ENCODE measurements at places on chromosomes 13 and 19.
A peak's percentile ranks its signal among the peaks of the same experiment; 100 is the strongest.

- no peak for DNase-seq
Measured at GRCh38 chr13:24649688-24650043, 30.5 kb upstream of the ATP12A start.

DNA sequence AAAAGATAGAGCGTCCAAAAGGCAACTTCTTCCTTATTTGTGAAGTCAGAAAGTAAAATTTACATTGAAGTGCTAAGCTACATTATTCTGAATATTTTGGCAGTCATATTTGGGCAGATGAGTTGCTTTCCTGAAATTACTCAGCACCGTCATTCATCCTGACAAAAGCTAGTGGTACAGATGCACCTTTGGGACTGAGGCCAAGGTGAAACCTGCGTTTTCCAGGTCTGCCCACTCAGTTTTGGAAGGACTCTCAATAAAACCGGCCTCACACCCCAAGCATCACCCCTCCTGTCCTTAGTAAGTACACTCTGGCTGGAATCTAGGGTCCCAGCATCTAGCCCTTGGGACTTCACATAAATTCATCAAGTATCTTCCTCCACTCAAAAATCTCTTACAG is 187.5 kb downstream of the TM9SF2 start:
- DNase-seq: no peak

DNA sequence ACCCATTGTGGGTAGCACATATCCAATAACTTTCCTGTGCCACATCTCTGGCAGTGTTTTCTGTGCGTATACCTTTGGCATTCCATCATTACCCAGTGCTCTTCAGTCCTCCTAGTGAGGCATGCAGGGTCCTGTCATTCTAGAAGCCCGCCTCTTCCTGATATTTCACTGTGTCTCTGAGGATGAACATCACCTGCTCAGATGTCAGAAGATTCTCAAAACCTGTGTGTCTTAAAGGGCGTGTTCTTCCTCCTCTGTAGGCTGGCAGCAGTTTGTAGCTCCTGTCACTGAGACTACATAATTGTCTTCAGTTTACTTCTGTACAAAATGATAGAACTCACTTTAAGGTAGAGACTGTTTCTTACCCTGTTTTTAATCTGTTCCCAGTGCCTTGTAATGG is 56.9 kb upstream of the TEX29 start:
- DNase-seq: no peak

- DNase-seq: no peak
Measured at GRCh38 chr13:111597618-111598017, 277.2 kb downstream of the TEX29 start.

DNA sequence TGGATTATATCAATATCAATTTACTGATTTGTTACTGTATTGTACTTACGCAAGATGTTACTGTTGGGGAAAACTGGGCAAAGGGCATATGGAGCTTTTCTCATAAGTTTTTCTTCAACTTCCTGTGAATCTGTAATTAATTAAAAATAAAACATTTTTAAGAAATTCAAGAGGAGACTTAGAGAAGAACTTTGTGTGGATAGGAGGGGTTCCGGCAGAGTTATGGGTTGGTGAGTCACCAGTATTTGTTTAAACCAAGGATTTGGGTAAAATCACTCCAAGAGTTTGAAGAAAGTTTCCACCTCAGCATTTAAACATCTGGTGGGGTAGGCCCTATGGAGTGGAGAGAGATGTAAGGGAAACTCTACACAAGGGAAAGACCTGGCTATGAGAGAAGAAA is 379.6 kb downstream of the TSHZ3 start:
- no peak for DNase-seq

DNA sequence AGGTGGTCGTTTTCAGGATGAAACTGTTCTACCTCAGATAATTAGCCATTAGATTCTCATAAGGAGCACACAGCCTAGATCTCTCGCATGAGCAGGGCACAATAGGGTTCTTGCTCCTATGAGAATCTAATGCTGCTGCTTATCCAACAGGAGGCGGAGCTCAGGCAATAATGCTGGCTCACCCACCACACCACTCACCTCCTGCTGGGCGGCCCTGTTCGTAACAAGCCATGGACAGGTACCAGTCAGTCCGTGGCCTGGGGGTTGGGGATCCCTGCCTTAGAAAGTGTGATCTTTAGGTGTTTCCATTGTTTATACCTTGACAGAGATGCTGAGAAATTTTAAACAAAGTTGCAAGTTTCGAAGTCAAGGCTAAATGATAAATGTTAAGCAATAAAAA is 344.6 kb upstream of the HTR2A start:
- no peak for DNase-seq

DNA sequence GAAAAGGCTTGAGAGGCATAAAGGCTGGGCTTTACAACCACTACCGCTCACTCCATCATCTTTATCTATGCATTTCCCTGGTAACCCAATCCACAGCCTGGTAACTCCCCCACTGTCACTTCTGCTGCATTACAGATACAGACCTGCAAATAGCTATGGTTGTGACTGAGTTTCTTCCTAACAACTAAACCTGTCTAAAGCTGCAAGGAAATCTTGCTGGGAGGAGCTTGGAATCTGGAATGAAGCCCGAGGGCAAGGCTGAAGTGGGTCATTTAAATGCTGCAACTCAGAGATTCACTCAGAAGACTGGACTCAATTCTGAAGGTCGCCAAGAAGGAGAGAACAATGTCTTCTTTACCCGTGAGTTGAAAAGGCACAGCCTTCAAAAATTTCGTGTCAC is at the start of gene LGALS13:
LGALS13 (plus strand) TSS at position 301 of the 400 bp plus-strand sequence; CDS start at position 346, 45 bp downstream.
- no peak for DNase-seq

DNA sequence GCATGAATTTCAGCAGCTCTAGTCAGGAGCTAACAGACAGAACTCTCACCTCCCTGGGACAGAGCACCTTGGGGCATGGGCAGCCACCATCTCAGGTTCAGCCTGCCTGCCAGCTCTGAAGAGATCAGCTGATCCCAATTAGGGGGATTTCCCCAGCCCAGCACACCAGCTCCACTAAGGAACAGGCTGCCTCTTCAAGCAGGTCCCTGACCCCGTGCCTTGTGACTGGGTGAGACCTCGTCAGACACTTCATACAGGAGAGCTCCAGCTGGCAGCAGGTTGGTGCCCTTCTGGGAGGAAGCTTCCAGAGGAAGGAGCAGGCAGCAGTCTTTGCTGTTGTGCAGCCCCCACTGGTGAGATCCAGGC is 84.5 kb upstream of the UFM1 start:
- no peak for DNase-seq

DNA sequence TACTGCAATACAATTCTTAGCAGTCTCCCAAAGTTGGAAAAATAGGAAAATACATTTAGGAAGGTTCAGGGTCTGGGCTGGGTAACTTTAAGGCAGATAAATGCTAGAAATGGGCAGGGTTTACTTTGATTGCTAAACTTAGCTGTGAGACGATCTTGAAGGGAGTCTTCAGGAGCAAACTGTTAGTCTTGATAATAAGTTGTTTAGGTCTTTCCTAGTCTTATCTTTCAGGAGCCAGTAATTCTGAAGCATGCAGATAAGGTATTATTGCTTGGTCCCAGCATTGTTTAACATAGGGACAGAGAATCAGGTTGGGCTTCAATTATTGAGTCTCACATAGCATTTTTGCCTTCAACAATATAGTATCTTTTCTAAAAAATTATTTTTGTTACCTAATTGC is 262.4 kb upstream of the MIR17HG start:
- no peak for DNase-seq

- DNase-seq: peak; percentile 89
Measured at GRCh38 chr19:55632463-55632834, 8.1 kb upstream of the ZNF784 start.

- no peak for DNase-seq
Measured at GRCh38 chr13:73596382-73596781, 537.6 kb downstream of the KLF5 start.

DNA sequence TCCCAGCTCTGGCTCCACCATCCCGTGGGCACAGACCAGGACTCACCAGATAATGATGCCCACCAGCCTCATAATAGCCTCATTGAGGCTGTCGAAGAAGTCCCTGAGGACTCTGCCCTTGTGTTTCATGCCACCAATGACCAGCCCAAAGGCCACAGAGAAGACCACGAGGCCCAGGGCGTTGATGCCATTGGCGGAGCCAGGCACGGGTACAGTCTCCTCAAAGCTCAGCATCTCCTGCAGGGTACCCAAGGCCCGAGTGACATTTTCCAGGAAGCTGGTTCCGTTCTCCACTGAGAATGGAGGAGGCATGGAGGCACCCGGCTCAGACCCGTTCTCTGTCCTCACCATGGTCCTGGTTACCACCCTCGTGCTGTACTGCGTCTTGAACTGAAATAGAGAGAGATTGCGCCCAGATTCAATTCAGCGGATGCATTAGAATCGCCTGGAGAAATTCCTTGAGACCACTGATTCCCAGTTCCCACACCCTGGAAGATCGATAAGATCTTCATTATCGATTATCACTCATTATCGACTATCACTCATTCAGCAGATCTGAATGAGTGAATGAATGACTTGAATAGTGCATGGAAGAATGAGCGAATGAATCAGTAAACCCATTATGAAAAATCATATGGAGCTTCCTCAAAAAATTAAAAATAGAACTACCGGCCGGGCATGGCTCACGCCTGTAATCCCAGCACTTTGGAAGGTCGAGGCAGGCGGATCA is 17.5 kb downstream of the SLC1A6 start:
- DNase-seq: no peak

GRCh38 chr13:30639671-30640070 is 22.0 kb downstream of the USPL1 start:
- DNase-seq: no peak

DNA sequence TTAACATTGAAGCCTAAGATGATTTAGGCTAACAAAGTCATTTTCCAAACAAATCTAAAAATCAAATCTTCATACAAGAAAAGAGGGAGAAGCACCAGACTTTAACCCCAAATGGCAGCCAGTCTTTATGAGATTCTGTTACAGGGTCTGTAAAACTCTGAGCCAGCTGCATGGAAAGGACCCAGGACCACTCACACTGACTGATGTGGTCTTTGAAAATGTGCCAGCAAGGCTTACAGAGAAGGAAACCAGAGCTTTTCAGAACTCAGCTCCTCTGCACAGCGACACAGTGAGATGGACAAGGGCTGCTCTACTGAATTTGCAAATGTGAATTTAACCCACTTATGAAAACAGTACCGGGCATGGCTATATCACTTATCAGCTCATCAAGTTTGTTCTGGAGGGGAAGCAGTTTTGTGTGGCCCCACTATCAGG is 98.8 kb upstream of the SERP2 start:
- DNase-seq: peak; percentile 18

GRCh38 chr19:934865-935479 is 9.1 kb downstream of the ARID3A start:
- DNase-seq: no peak

- DNase-seq: no peak
Measured at GRCh38 chr19:47494211-47494547, 10.2 kb upstream of the KPTN start.

GRCh38 chr13:28544026-28544425 is 49.1 kb upstream of the FLT1 start:
- DNase-seq: no peak

DNA sequence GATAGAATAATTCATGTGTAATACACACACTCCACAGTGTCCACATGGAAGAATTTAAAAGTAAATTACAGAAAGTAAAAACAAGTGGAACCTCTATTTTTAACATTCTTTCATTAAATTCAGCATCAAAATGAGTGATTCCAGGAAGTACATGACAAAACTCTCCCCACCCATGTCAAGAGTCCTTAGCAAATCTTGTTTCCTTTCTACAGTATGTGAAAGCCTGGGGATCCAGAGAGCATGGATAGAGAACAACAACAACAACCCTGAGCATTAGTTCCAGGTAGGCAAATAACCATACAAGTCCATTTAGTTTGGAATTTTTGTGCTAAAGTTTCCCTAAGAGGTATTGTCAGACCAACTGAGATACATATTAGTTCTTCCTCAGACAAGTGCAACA is 267.9 kb downstream of the ENOX1 start:
- DNase-seq: no peak

DNA sequence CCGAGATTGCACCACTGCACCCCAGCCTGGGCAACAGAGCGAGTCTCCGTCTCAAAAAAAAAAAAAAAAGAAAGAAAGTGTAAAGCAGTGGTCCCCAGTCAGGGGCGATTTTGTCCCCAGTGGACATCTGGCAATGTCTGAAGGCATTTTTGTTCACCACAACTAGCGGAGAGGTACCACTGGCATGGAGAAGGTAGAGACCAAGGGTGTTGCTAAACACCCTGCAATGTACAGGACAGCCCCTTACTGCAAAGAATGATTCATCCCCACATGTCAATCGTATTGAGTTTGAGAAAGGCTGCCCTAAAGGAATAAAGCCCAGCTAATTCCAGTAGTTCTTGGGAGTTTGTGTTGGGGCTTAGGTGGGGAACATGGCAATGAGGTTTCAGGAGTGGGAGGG is 38.7 kb downstream of the CYP4F2 start:
- DNase-seq: no peak

GRCh38 chr13:33341861-33342452 is 56.4 kb upstream of the STARD13 start:
- no peak for DNase-seq

DNA sequence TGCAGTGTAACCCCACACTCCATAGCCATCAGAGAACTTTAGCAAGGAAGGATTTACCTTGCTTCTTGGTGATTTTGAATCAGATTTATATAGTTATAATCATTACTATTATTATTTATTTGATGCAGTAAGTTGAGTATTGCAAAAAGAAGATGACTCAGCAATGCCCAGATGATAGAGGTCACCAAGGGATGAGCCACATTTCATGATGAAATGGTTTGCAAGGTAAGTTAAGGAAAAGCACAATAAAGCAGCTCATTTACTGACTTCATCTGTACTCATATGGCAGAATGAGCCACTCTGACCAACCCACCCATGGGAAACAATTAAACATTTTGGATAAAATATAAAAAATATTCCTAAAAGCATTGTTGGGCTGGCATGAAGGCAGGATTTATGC is 59.1 kb downstream of the AKAP11 start:
- no peak for DNase-seq

DNA sequence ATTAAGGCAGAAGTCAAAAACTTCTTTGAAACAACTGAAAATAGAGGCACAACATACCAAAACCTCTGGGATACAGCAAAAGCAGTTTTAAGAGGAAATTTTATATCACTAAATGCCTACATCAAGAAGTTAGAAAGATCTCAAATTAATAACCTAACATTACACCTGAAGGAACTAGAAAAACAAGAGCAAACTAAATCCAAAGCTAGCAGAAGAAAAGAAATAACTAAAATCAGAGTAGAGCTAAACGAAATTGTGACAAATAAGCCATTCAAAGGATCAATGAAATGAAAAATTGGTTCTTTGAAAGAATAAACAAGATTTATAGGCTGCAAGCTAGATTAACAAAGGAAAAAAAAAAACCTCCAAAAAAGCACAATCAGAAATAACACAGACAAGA is 2.5 kb upstream of the GPR42 start:
- no peak for DNase-seq

GRCh38 chr19:48558018-48558684 is 6.2 kb downstream of the SULT2B1 start:
- no peak for DNase-seq

GRCh38 chr19:461721-462551 is 1.1 kb upstream of the SHC2 start:
- DNase-seq: no peak

GRCh38 chr13:30968846-30969245 is 36.4 kb downstream of the TEX26 start:
- DNase-seq: no peak

All from CD8-positive, alpha-beta T cell (primary cell).